CD4-positive, alpha-beta T cell treated with Interleukin-2 at 100 ng/mL for 4 hours (primary cell): ENCODE measurements at places on chromosomes 4 and X.

DNA sequence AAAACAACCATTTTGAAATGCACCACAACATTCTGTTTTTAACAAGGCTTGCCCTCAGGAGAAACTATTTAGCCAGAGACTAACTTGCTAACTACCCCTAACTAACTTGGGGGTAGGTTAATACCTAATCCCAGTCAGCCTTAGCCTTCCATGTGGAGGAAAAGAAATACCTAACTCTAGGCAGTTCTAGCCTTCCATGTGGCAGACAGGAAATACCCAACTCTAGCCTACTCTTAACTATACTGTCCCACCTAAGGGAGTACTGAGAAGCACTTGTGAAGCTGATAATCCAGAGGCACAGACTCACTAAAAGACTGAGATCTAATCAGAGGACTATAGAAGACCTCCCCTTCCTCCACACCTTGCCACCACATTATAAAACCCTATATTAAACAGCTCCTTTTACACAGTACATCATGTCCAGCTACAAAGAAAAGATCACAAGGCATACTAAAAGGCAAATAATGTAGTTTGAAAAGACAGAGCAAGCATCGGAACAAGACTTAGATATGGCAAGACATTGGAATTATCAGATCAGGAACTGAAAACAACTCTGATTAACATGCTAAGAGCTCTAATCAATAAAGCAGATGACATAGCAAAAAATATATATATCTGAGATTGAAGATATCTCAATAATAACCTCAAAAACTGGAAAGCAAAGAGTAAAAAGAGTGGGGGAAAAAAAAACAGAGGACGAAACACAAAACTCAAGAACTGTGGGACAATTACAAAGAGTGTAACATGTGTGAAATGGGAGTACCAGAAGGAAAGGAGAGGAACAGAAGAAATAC lies 52.2 kb downstream of the FRYL start:
- DNase-seq = no peak

DNA sequence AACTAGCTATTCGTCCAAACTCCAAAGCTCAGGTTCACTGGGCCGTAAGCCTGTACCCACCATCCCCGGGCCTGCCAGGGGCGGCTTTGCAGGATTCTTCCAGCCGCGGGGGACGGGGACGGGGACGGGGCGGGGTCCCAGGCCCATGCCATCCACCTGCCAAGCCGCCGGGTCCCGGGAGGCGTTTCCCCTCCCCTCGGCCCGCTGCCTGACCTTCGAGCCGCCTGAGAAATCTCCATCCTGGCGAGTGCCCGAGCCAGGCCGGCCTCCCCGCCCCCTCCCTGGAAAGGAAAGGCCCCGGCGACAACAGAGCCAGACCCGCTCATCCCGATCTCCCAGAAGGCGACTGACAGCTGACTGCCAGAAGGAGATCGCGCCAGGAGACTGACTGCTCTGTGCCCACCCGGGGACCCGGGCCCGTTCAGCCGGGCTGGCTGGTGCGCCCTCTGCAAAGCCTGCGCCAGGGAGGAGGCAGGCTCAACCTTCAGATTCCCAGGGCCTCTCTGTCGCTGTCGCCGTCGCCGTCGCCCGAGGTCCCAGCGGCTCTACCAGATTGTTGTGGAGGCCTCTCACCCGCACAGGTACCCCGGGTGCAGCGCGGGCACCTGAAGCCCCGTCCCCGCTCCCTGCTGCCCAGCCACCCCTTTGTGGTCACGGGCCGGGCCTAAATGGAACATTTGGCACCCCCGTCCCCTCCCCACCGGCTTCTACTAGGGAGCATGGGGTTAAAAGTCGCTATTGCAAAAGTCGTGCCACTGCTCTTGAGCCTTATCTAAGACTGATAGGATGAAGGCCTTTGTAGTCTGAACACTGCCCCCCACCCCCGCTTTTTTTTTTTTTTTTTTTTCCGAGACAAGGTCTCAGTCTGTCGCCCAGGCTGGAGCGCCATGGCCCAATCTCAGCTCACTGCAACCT lies at the start of gene RGN:
RGN (plus strand) TSS at position 315 of the 915 bp plus-strand sequence. CDS start 2,702 bp downstream, outside the sequence.
- no peak for DNase-seq

DNA sequence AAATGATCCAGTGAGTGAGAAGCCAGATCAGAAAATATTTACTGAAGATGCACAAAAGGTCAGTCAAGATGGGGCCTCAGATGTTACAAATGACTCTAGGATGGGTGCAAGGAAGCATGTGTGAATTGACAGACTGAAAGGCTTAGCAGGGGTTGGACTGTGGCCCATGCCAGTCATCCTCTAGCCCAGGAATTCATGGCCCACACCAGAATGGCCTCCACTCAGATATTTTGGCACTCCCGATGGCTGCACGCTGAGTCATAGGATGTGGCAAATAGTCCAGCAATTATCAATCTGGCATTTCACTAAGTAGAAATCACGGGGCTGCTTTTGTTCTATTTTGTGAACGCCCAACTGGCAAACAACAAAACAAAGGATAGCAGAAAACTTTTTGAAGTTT lies 406.5 kb downstream of the IQCM start:
- no peak for DNase-seq

- no peak for DNase-seq
Observed at GRCh38 chr4:97367878-97368277, 775.4 kb downstream of the STPG2 start.

DNA sequence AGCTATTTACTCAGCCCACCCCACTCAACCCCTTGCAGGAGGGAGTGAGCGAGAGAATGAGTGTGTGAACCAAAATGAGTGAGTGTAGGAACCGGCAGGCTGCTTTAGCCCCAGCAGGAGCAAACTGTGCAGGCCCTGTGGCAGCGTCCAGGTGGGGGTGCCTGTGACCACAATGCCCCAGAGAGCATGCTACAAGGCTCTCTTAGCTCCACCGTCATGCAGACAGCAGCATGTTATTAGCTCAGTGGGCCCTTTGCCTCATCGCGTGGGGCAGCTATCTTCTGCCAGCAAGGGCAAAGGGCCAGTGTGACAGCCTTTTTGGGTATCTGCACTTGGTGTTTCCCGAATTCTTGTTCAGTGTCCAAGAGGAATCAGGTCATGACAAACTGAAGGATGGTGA lies 271.3 kb downstream of the GPM6A start:
- no peak for DNase-seq

DNA sequence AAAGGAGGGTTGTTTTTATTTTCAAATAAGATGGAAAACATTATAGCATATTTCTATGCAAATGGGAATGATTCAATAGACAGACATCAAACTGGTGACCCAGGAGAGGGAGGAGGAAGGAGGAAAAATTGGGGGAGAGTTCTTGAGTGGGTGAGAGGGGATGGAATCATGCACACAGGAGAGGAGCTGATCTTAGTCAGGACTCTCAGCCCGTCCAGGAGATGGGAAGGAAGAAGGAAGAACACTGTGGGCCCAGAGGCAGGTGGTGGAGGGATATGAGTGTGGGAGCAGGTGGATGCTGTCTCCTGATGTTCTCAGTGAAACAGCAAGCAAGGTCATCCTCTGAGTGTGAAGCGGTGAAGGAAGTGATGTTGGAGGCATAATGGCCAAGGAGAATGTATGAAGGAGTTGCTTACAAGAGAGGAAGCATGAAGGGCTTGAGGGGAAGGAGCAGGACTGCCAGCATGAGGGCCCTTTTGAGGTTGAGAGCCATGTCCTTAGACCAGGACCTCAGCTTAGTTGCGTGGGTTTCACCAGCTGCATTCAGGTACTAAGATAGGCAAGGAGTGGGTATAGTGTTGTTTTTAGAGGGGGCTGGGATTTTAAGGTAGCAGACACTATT lies 161.7 kb upstream of the NAP1L5 start:
- no peak for DNase-seq

- DNase-seq = no peak
Observed at GRCh38 chr4:39025552-39026085, 6.6 kb downstream of the TMEM156 start.

DNA sequence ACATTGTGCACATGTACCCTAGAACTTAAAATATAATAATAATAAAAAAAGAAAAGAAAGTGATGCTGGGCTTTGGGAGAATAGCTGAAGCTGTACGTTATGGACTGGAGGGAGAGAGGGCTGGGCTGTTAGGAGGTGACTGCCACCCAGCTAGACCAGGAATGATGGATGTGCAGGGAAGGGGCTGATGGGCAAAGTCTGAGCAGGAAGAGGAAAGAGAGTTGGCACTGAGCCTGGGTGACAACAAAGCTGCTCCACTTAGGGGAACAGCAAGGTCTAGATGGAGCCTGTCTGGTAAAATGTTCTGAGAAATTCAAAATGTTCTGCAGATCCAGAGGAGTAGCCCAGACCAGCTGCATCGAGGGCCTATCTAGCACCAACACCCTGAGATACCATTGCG lies 32.3 kb downstream of the MED28 start:
- DNase-seq = no peak

DNA sequence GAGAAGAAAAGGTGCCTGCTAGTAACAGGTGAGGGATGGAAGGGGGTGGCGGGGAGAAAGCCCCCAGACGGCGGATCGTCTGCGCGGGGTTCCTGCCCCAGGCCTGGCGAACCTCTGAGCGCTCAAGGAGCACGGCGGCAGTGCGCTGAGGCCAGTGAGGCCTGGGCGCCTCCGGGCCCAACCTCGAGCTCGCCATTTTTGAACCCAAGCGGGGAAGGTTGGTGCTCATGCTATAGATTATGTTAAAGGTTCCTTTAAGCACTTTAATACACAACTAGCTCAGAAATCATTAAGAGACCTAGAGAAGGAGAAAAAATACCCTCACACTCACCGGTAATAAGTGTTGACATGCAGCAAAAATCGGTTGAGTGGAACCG lies 7.9 kb downstream of the PITX2 start:
- no peak for DNase-seq

GRCh38 chr4:105186701-105187161 lies 40.1 kb downstream of the TET2 start:
- DNase-seq = no peak

DNA sequence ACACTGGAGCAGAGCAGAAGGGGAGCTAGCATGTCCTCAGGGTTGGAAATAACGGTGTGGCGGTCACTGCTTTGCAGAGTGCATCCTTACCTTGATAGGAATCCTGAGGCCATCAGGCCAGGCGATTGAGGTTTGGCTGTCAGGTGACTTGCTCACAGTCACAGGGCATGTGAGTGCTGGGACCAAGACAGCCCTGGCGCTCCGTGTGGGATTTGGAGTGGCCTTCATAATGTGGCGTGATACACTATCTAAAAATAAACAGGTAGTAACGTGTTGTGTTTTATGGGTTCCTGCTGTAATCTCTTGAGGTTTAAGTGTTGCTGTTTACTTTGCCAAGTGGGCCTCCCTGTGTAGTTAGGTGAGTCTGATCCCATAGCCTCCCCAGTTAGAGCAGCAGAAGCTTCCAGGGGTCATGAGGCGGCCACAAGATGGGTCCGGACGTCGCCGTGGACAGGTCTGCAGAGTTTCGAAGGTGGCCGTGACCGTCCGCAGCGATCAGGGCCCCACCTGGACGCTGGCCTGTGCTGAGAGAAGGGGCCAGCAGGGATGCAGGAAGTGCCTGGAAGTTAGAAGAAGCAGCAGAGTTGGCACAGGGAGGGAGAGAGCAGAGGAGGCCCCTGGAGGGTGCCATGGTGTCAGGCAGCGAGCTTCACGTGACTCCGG lies 27.7 kb downstream of the RGS12 start:
- no peak for DNase-seq

GRCh38 chr4:167784826-167785225 lies 307.5 kb upstream of the ANXA10 start:
- no peak for DNase-seq

DNA sequence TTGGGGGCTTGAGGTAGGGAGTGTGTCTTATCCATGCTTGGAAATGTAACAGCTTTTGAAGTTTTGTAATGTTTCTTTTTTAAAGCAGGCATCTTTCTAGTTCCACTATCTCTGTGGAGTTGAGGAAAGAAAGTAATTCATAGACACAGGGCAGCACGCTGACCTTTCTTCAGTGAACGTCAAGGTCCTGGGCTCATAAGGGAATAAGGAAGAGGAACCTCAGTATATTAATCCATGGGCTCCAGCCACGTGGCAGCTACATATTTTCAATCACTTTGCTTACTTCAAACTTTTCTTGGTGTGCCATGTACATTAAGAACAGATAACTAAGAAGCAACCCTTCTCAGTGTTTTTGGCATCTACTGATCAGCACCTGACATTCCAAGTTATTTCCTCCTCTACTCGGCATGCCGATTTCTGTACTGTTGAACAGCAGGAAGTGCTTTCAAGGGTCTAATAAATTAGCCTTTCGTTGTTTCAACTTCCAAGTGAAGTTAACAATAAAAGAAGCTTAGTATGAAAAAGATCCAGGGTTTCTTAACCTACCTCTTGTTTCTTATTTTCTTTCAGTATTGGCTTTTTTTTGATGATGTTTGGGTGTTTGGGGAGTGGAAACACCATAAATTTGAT lies 88.2 kb downstream of the SORBS2 start:
- DNase-seq = no peak

GRCh38 chr4:107896158-107896645 lies 35.1 kb upstream of the CYP2U1 start:
- no peak for DNase-seq

- DNase-seq = no peak
Observed at GRCh38 chr4:94516067-94516466, 64.3 kb downstream of the PDLIM5 start.

- DNase-seq = no peak
Observed at GRCh38 chrX:118989886-118990285, 15.5 kb downstream of the LONRF3 start.

DNA sequence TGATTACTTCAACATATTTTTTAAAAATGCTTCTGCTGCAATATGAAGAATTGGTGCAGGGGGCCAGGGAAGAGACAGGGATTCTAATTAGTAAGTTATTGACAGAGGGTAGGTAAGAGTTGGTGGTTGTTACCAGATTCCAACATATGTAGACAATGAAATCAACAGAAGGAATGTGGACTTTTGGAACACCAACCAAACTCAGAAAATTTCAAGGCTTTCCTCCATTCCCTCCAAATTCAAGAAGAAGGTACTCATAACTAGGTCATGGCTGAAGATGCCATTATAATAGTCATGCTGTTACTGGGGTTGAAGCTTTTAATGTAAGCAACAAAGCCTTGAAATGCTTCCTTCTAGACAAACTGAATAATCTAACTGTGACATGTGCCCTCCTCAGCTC lies 22.9 kb upstream of the CXCL13 start:
- DNase-seq = no peak

- DNase-seq = no peak
Observed at GRCh38 chr4:14917298-14917633, 85.0 kb upstream of the CPEB2 start.

DNA sequence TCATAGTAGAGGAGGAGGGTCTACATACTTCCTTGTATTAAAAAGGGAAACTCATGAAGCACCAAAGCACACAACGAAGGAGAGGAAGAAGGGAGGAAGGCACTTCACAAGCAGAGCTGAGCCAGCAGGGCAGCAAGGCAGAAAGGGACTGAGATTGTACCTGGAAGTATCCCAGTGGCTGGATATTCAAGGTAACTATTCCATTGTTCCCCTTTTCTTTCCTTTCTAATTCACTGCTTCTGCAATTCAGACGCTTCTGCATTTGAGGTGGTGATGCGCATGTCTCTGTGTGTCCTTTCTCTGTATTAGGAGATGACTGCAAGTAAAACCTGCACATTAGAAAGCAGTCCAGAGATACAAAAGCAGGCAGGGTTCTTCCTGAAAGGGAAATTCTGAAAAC lies 54.9 kb downstream of the UBQLN2 start:
- DNase-seq = no peak

- no peak for DNase-seq
Observed at GRCh38 chrX:137823257-137823656, 257.3 kb downstream of the ZIC3 start.

- no peak for DNase-seq
Observed at GRCh38 chr4:148287111-148287510, 155.1 kb downstream of the NR3C2 start.
